Hindlimb muscle (tissue), 1 donor: ENCODE measurements at places on chromosomes 11 and 22. TPM values are rescaled to one million over a fixed set of nuclear protein-coding genes. Genes with fewer than 3 reads are reported as not detected.
A peak's percentile ranks its signal among the peaks of the same experiment; 100 is the strongest.

The HSD17B12 gene
- 30.5 TPM for polyA plus RNA-seq

The CREB3L1 gene
- polyA plus RNA-seq, result 38.3 TPM

The SH3BP1 gene
- polyA plus RNA-seq, result 7.1 TPM

DNA sequence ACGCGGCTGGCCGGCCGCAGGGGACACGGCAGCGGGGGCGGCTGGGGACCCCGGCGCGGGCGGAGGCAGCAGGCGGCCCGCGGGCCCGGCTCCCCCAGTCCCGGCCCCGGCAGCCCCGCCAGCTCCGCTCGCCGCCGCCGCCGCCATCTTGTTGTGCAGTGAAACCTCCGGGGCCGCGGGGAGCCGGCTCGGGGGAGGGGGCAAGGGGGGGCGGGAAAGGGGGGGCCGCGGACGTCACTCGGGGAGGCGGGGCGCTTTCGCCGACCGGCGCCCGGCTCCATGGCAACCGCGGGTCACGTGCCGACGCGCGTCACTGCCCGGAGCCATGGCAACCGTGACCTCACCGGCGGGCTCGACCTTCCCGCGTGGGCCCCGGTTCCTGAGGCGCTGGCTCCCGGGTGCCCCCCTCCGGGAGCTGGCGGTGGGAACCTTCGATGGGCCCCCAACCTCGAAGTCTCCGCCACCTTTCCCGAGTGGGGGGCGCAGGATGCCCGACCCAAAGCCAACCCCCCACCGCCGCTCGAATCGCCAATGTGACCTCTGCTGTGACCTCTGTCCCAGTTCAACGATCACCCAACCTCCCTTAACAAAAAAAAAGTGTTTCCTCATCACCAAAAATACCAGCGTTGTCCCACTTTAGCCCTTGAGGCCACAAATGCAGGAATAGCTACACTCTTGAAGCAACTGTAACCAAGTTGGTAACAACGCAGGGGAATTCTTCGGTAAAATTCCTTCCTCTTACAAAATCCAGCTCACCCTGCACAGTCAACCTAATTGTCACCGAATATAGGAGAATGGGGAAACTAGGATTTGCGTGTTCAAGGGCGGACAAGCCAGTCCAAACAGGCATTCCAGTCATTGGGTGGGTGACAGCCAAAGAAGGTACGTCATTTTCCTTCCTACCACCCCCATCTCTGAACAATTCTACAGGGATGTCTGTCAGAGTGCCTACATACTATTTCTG, at the start of gene SIK3:
Gene SIK3, minus strand, starts transcription at position 160 of the 964 bp plus-strand sequence. Its CDS starts 13 bp downstream, at position 147.
- DNase-seq, result peak; percentile 95

DNA sequence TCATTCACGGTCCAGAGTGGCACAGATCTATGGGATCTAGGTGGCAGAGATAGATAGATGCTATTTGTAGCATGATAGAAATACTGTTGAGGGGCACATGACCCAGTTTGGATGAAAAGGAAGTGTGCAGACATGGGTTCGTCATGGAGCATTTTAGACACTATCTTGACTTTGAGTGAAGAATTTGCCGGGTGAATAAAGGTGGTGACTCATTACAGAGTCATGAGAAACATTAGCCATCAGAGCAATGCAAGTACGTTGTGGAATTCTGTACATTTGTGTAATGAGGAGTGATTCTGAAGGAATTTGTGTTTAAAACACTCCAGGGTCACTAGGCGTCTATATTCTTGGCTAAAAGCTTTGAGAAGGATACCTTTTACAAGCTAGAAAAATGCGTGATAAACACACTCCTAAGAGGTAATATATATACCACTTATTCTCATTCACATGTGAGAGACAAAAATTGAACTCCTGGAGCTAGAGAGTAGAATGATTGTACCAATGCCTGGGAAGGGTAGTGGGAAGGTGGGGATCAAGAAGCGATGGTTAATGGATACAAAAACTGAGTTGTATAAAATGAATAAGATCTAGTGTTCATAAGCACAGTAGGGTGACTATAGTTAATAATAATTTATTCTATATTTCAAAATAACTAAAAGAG, 593.7 kb upstream of the LUZP2 start:
- DNase-seq, result no peak

- DNase-seq, result no peak
These were observed 2.4 kb upstream of the PATE1 start for GRCh38 chr11:125743681-125744080.

GRCh38 chr11:73818846-73819245, 31.2 kb downstream of the MRPL48 start:
- DNase-seq, result no peak

GRCh38 chr11:120707098-120707497, 195.6 kb downstream of the GRIK4 start:
- no peak for DNase-seq

- DNase-seq, result no peak
These were observed 23.4 kb upstream of the GRK3 start for GRCh38 chr22:25540908-25541660.

DNA sequence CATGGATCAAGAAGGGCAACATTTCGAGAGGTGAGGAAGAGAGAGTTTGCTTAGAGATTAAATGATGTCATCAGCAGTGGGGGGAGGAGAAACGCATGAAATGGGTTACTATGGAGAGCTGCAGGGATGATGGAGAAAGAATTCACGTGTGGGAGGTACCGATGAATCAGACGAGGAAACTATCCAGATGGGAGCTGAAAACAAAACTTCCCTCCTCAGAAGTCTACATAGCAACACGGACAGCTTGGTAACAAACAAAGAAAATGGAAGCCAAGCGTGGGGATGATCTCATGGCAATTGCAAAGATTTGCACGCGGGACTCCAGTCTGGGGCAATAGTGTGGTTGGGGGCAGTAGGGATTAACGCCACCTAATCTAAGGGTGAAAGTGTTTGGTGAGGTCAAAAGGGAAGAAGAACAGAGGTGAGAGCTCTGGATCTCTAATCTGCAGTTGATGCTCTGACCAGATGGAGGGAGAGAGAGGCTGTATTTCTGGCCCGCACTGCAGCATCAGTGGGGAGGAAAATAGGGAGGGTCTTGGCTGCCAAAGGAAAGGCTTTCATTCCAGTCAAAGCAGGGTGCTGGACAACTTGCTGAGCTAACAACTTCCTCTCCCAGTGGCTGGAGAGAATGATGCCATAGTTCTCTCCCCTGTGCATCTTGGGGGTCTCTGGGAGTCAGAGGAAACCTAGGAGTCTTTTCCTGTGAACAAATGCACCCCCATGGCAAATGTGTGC, 43.4 kb upstream of the CSNK2A3 start:
- DNase-seq, result peak; percentile 79

GRCh38 chr11:77993902-77994301, 566 bp downstream of the INTS4 start:
- DNase-seq, result no peak

GRCh38 chr11:126231725-126232459, 20.3 kb downstream of the FAM118B start:
- DNase-seq, result no peak
